ENCODE measurements at places on chromosomes 5 and 9.

- DNase-seq: no peak
Observed at GRCh38 chr9:137968235-137968634, 90.7 kb downstream of the CACNA1B start.

- DNase-seq: no peak
Observed at GRCh38 chr5:132465059-132465707, 25.4 kb downstream of the IRF1 start.

DNA sequence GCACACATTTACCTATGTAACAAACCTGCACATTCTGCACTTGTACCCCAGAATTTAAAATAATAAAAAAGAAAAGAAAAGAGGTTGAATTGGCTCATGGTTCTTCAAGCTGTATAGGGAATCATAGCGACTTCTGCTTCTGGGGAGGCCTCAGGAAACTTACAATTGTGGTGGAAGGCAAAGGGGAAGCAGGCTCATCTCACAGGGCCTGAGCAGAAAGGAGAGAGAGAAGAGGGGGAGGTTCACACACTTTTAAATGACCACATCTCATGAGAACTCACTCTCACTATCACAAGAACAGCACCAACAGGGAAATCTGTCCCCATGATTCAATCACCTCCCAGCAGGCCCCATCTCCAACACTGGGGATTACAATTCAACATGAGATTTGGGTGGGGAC, 214.6 kb downstream of the CDK5RAP2 start:
- DNase-seq: no peak

GRCh38 chr9:6024035-6024554, 8.7 kb upstream of the RANBP6 start:
- no peak for DNase-seq

DNA sequence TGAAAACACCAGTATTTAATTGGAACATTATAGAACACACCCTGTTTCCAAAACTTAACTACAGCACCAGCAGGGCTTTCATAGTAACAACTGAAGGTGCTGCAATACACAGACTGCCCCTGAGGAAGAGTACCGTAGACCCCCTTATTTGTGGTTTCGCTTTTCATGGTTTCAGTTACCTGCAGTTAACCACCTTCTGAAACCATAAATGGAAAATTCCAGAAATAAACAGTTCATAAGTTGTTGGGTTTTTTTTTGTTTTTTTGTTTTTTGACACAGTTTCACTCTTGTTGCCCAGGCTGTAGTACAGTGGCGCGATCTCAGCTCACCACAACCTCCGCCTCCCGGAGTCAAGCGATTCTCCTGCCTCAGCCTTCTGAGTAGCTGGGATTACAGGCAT, 9.5 kb upstream of the GLDC start:
- DNase-seq: no peak

DNA sequence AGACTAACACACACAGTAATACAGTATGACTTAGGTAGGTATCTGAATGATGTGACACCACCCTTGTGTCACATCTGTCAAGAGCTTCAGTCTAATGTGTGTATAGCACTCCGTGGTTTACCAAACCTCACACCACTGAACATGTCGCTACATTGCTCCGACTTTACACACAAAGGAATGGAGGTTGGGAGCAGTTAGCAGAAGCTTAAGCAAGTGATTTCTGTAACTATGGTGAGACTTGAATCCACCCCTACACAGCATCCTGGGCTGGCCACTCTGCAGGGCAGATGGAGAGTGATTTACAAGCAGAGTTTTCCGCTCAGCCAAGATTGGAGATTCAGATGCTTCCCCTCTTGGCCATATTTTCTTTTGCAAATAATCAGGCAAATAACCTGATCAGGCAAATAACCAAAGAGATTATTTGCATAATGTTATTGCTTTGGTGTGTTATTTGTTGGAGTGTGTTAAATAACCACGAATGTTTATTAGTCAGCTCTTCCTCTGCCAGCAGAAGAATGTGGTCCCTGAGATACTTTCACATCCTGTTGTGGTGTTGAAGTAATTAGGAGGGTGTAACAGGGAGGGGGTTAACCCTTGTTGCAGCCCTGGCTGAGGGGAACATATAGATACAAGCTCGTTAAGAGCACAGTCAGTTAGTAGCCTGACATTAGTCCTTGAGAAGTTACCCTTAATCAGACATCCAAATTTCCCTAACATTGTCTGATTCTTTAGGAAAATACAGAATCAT, 92.8 kb downstream of the SNX18 start:
- DNase-seq: no peak
